Stimulated activated CD4-positive, alpha-beta T cell treated with anti-CD3 and anti-CD28 coated beads, Interleukin-15, amount 100 ng/mL, for 24 hours (primary cell): ENCODE measurements at places on chromosomes 3 and 15.

DNA sequence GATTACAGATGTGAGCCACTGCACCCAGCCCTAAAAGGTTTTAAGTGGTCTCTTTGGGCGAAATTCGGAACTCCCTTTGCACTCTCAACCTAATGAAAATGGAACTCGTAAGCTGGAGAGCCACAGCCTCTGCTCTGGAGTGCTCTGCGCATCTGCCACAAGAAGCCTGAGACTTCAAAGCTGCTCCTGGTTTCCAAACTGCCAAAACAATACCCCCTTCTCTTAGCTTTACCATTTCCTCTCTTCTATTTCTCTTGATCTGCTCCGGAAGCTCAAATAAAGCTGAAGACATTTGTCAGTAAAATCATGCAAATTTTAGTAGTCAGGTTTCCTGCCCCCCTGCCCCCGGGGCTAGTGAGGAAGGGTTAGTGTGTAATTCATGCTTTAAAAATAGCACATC is 312.7 kb downstream of the MFSD1 start:
- DNase-seq = no peak

DNA sequence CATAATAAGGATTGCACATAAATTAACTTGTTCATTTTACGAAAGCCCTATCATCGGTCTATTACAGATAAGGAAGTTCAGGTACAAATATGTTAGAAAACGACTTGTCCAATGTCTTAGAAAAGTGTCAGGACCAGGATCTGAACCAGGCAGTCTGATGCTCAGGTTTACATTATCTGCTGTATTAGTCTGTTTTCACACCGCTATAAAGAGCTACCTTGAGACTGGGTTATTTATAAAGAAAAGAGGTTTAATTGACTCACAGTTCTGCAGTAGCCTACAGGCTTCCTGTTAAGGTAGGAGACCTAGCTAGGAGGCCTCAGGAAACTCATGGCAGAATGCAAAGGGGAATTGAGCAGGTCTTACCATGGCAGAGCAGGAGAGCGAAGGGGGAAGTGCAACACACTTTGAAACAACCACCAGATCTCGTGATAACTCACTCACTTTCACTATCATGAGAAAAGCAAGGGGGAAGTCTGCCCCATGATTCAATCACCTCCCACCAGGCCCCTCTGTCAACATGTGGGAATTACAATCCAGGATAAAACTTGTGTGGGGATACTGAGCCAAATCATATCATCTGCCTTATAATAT is 45.8 kb upstream of the GOLIM4 start:
- DNase-seq = no peak

- peak; percentile 72 for DNase-seq
Measured at GRCh38 chr15:67101911-67102598, 36.7 kb downstream of the SMAD3 start.

GRCh38 chr3:110533089-110533488 is 538.5 kb upstream of the NECTIN3 start:
- DNase-seq = no peak

DNA sequence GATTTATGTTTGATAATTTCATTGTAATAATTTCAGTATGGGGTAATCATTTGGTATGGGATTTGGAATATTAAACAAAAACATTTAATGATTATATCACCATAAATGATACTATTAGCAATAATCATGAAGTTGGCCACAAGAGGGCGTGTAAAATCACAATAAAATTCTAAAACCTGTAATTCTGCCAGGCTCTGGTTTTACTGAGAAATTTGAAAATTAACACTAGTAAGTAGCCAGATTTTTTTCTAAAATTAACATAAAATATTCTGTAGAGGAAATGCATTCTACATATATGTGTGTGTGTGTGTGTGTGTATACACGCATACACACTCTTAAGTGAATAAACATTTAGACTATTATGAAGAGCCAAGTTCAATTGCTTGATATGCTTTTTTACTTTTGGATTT is 40.5 kb downstream of the FEZF2 start:
- DNase-seq = no peak

GRCh38 chr15:60301024-60301423 is 96.8 kb downstream of the ANXA2 start:
- DNase-seq = no peak

DNA sequence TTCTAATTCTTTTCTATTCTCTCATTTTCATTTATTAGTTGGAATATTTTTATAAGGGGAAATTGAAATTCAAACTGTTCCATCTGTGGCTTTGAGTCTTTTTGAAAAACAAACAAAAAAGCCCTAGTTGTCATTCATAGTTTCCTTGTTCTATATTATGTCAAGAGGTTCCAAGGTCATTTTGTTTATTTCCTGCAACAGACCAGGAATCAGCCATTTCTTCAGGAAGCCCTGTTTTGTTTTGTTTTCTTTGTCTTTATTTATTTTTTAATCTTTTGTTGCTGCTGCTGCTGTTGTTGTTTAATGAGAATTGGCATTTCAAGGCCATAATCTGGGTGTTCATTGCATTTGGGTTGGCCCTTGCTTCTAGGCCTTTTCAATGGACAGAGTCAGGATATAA is 14.8 kb downstream of the LNP1 start:
- DNase-seq = no peak

GRCh38 chr3:186536883-186537844 is 7.0 kb downstream of the CRYGS start:
- no peak for DNase-seq

DNA sequence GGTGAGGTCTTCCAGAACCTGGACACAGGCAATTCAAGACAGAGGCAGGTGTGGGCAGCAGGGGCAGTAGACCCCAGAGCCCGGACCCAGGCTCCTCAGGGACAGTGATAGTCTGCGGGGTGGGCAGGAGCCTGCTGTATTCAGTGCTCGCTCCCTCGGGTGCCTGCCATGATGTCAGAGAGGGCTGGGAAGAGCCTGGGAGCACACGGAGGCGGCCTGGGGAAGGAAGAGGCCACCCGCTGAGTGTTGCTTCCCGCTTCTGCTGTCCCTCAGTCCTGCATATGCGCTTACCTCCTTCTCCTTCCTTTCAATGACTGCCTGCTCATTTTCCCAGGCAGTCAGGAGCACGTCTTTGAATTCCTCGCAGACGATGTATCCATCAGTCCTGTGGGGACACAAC is 22.8 kb downstream of the TMEM43 start:
- DNase-seq = no peak

DNA sequence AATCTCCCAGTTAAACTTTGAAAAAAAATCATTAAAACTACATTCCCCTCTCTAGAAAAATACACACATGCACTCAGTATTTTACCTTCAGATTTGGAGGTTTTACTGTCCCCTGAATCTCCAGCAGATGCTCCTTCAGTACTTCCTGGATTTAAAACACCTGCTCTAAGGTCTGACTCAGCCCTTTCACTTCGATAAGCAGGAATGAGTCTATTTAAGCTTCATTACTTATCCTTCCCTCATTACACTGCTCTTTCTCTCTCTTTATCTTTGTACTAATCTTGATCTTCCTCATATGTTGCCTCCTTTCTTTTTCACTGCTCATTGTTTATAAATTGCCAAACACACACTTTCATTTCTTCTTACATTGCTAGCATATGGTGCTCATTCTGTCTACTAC is 443.9 kb downstream of the DIPK2A start:
- no peak for DNase-seq

- DNase-seq = no peak
Measured at GRCh38 chr15:29470794-29471193, 201.2 kb upstream of the NSMCE3 start.

DNA sequence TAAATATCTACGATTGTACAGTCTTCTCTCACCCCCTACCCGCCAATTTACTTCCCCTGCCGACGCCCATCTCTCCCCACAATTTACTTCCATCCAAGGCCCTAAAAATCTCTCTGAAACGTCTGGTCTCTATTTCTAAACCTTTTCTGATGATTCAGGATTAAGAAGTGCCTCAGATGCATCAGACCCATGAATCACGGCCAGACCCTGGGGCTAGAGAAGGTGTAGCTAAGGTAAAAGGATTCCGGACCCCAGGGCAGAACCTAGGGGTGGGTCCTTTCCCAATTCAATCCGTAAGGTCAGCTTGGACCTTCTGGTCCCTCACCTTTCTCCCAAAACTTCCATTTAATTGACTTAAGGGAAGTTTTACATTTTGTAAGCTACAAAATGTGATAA is 46.4 kb downstream of the LRIG1 start:
- DNase-seq = no peak

- no peak for DNase-seq
Measured at GRCh38 chr3:5184499-5184898, 3.0 kb upstream of the EDEM1 start.

DNA sequence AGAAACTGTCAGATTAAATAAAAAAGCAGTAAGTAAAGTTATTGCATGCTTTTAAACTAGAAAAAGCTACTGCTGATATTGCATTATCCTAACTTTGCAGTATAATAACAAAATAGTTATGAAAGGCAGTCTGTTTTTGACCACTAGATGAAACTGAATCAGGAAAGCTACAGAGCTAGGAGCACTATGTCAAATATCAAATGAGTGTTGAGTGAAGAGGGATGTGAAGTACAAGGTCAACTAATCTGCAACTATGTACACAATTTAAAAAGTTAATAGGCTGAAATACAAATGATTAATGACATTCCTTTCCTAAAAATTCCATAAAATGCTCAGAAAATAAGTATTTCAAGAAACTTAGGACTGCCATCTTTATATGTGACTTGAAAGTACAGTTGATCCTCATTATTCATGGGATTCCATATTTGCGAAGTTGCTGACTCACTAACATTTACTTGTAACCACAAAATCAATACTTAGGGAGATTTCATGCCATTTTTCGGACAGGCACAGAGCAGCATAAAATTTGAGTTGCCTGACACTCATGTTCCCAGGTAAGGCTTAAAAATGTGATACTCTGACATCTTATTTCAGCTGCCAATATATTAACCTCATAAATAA is 34.5 kb downstream of the SLC4A7 start:
- no peak for DNase-seq

DNA sequence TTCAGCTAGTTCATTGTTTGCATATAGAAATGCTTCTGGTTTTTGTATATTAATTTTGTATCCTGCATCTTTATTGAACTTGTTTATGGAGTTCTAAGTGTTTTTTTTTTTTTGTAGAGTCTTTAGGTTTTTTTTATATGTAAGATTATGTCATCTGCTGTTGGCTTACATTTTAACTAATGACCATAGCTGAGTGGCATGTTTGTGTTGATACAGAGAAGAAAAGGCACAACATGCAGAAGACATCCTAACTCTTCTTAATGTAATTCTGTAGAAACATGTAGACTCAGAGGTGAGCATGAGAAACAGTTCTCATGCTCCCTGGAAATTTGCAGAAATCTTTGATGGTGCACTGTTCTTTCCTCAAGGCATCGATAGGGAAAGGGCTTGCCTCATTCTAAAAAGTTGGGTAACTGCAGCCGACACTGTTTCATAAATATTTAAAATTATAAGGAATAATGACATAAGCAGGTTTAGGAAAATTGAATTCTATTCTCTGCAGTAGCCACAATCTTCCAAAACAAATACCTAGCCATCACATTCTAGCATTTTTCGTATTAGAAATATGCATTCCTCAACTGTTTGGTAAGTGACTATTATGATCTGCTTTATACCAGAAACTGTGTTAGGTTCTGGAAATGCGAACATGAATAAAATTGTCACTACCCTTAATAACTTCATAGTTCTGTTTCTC is 499.6 kb upstream of the KCNMB2 start:
- no peak for DNase-seq

DNA sequence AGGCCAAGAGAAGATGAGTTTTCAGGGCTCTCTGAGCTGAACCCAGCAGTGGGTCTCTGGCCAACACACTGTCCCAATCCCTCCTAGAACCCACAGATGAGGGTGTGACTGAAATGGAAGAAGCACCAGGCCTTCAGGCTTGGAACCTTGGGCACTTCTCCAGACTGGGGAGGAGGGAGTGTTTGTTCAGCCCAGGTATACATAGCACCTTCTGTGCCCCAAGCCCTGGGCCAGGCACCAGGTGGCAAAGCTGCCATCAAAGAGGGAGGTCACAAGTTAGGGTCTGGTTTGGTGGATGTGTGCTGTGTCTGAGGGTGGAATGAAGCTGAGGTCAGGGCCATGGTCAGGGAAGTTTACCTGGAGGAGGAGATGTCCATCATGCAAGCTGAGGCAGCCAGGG is 15.8 kb upstream of the RHO start:
- DNase-seq = no peak

- no peak for DNase-seq
Measured at GRCh38 chr3:8651418-8652323, 7.1 kb upstream of the SSUH2 start.

- no peak for DNase-seq
Measured at GRCh38 chr3:62636235-62636826, 238.9 kb downstream of the CADPS start.

- no peak for DNase-seq
Measured at GRCh38 chr3:131658115-131658514, 155.3 kb upstream of the MRPL3 start.

DNA sequence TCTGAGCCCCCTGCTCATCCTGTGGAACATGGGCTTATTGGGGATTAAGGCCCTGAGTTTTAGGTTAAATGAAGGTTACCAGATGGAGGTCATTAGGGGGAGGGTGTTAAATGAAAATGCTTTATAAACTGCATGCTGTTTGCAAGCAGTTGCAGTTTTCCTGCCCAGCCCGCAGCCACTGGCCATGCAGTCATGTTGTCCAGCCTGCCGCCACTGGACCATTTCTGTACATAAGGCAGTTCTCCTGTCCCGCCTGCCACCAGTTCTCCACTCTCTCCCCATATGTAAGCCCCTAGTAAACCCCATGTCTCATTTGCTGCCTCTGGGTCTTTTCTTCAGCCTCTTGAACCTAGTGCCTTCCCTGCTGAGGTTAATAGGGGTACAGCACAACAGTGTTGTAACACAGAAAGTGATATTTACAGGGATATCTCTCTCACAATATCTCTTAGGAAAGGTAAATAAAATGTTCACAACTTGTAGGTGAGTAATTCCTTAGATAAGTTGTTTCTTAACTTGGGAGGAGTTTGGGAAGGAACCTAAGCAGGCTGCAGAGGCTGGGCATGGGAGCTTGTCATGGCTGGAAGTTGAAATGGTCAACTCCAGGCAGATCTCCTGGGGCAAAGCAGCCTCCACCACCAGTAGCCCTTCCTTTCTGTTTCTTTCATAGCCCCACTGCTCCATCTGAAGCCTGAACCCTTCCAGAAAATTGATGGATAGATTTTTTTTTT is 148.2 kb downstream of the CMSS1 start:
- no peak for DNase-seq

GRCh38 chr3:159237226-159237625 is 435.4 kb downstream of the MFSD1 start:
- no peak for DNase-seq

- DNase-seq = no peak
Measured at GRCh38 chr3:11134794-11135193, 19.5 kb upstream of the HRH1 start.

- no peak for DNase-seq
Measured at GRCh38 chr15:58115692-58116091, 22.5 kb upstream of the AQP9 start.
